Mesenchymal stem cell (in vitro differentiated cells and primary cell): ENCODE measurements at places on chromosomes 7 and 10.
A peak's percentile ranks its signal among the peaks of the same experiment; 100 is the strongest.

DNA sequence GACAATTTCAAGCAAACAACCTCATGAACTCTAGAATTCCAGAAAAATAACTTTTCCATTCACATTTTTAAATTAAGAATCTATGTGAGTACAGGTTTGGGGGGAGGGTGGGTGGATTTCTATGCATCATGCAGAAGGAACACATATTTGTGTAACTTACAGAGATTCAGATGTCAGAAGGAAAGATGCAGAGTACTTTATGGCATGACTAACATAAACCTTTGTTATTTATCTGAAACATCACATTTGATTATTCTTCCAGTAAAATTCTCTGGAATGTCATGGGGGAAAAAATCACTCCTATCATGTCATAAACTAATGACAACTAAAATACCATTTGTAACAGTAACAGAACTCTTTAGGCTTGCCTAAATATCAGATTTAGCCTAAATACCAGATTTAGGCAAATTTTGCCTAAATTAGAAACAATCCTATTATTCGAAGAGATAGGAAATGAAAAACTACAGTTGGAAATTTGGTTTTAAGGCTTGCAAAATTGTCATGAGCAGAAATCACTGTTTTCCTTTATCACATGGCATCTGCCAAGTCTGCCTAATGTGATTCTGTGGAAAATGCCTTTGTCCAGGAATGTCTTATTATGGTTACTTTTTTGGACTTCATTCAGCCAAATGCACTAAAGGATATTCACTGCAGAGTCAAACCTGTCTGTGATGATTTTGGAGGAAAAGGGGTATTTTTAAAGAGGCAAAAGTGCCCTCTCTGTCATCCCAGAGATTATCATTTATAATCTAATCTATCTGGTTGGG is 527.7 kb upstream of the CELF2 start:
- DNase-seq, result no peak

DNA sequence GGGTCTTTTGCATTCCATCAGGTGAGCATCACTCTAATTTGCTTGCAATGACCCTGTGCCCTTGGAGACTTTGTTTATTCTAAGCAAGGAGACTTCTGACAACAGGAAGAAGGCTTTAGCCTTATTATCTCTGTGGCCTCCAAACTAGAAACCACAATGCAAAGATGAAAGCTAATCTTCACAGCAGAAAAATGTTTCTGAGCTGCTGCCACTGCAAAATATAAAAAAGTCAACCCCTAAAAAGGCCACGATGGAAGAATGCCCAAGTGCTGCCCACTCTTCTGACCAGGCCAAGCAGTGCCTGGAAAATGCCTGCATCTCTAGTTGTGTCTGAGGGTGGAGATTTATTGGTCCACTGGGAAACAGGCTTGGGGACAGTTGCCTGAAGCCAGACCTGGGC is 299.9 kb downstream of the C7orf25 start:
- peak; percentile 15 for DNase-seq

GRCh38 chr10:132806561-132807003 is 20.6 kb upstream of the NKX6-2 start:
- no peak for DNase-seq

GRCh38 chr7:80740778-80741545 is 102.5 kb downstream of the CD36 start:
- peak; percentile 24 for DNase-seq

DNA sequence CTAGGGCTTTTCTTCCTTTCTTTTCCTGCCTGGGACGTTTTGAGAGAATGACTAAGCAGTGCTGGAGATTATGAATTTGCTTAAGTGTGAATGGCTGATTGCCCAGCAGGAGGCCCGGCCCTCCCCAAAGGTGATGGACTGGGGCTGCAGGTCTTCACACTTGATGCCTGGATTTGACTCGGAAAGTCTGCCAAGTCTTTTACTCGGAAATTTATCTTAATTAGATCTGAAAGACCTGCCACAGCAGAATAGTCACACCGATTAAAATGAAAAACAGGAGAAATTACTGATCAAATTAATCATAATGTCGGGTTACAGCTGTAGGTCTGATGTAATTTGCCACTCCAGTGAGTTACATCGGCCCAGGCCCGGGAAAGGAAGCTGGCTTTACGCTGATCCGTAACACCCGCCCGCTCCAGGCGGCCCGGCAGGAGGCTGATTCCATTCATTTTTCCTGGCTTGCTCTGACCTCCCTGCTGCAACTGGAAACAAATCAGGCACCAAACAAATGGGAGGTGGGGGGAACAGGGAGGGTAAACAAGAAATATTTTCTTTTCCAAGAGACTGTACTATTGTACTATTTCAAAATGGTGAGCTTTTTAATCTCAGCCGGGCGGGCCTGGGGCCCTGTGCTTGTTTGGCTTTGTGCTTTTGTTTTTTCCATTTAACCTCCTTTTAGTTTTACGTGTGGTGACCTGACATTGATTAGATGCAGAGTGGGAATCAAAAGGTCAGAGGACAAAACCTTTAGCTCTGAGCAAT is 212.4 kb upstream of the YAE1 start:
- peak; percentile 60 for DNase-seq

DNA sequence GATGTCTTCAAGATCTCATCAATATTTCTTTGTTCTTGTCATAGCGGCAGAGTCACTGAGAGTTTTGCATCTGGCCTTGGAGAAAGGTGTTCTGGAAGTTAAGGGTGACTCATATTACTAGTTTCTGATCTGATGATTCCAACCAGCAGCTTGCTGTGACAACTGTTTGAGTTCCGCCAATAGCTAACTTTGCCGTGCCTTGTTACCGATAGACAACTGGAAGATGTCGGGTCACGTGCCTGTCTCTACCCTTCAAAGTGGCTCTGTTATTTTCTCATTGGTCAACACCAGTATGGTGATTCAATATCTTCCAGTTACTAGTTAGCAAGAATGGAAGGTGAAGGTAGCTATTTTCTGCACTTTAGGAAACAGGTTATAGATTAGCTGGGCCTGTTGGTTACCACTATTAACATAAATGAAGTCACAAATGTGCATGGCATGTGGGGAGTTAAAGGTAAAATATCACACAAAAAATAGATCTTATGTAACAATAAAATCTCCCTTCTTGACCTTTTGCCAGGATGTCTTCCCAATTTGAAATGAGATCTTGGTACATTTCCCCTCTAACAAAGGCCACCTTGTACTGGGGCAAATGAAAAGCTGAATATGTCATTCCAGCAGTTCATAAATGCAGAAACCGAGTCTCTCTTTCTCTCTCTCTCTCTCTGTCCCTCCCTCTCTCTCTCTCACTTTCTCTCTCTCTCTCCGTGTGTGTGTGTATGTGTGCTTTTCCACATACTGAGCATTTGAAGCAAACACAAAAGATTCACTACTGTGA is 2.6 kb upstream of the MGAM2 start:
- no peak for DNase-seq

DNA sequence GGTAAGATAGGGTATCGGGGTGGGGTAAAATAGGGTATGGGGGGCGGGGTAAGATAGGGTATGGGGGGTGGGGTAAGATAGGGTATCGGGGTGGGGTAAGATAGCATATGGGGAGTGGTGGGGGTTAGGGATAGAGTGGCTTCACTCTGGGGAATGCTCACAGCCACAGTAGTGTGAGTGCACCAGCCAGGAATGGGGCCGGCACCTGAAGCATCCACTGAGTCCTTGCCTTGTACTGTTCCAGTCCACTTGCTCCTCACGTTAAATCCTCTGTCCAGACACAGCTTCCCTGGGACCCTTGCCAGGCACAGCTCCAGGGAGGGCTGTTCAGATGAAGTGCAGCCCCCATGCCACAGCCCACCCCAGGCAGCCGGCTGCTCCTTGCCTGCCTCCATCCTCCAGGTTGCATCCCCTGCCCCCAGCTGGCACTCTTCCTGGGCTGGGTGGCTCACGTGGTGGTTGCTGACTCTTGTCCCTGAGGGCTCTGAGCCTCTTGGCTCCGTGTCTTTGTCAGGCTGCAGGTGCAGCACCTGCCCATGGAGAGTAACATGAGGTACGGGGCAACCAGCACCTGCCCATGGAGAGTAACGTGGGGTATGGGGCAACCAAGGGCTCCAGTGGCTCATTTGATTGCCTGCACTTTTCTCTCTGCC is 268.4 kb downstream of the TCERG1L start:
- DNase-seq, result no peak

DNA sequence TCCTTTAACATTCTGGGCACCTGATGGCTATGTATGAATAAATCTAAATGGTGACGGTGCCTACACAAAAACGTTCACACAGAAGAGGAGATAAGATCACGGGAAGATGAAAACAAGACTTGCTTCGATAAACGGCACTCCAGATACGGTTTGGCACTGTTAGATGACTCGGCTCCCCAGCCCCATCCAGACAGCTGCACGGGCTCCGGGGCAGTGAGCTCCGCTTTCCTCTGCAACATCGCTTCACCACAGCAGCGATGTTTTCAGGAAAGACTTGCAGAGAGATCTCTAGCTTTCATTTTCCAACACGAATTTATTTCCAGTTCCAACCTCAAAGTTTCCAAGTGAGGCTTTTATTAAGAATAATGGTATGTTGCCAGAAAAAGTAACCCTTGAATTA is 132.1 kb downstream of the KLF6 start:
- no peak for DNase-seq
